ENCODE measurements at places on chromosomes 7 and 10.

GRCh38 chr7:37815671-37816371 is 32.6 kb upstream of the NME8 start:
- DNase-seq: no peak

GRCh38 chr7:157423886-157424565 is 87.2 kb downstream of the DNAJB6 start:
- no peak for DNase-seq

DNA sequence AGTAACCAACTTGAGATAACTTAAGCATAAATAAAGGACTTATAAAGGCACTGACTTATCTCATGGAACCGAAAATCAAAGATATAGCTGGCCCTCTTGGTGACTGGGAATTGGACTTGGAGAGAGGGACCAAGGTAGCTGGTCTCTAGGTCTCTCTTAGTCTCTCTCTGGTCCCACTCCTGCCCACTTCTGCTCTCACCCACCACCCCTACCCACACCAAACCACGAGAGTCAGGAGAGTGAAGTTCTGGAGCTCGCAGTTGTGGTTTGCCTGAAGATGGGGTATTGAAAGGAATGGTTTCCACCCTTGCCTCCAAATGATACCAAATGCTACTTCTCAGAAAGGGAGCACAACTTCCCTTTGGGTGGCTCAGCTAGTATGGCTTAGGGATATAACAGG is 216.3 kb downstream of the LRMDA start:
- no peak for DNase-seq

GRCh38 chr7:134957005-134957404 is 29.3 kb upstream of the AGBL3 start:
- no peak for DNase-seq

DNA sequence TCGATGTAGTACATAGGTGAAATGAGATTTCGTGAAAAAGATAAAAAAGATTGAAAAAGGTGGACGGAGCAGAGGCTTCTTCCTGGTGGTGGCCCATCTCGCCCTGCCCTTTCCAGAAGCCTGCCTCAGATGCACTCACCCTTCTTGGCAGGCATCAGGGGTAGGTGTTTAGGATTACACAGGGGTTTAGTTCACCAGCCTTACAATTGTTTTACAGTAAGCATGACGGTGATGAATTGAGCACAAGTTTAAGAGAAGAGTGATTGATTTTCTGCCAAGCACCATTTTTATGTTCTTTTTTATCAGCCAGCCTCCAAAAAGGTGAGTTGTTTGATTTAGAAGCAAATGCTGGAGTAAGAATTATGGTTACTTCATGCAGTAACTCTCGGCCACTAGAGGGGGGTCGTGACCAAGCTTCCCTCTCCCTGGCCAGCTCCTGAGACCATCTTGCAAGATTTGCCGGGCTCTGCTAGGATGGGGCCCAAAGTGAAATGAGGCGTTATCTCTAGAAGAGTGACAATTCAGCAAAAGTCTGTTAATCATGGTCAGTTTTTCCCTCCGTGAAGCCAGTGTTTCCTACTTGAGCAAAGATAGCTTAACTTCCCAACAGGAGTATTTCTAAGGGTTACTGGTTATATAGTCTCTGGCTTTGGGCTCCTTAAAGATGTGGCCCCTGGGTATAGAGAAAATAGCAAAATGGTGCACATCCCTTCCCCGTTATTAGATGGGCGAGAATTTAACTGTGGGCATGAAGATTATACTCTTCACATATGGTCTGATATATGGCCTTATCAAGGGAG is 228.8 kb downstream of the BMPER start:
- no peak for DNase-seq

GRCh38 chr10:80697926-80698325 is 160.2 kb downstream of the SH2D4B start:
- no peak for DNase-seq

DNA sequence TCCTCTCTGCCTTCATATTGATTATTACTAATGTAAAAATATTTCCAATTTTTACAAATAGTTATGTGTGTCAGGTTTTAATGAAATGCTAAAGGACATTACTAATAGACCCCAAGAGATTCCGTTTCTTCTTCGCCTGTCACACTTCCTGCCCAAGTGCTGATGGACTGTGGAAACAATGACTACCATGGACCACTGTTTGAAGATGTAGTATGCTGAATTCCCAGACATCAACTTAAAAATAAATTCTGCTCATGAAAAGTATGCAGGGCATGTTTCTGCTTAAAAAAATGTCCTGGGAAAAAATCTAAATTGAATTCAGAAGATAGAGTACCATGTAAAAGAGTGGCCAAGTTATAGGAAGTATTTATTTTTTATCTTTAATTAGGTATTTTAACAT is 52.1 kb downstream of the ST7 start:
- no peak for DNase-seq

DNA sequence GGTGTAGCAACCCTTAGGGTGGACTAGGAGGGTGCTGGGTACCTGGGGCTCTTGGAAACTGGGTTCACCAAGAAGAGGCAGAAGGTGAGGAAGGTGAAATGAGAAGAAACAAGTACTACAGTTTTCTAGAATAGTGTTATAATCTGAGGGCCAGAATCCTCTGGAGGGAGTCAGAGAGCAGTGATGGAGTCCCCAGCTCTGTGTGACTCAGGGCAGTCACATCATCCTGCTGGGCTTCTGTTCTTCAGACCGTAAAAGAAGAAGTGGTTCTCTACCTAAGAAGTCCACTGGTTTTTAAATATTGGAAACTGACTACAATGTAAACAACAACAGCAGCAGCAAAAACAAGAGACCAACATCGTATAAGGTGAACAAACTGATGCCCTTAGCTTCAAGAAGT is 197.3 kb downstream of the PRPF18 start:
- DNase-seq: no peak

DNA sequence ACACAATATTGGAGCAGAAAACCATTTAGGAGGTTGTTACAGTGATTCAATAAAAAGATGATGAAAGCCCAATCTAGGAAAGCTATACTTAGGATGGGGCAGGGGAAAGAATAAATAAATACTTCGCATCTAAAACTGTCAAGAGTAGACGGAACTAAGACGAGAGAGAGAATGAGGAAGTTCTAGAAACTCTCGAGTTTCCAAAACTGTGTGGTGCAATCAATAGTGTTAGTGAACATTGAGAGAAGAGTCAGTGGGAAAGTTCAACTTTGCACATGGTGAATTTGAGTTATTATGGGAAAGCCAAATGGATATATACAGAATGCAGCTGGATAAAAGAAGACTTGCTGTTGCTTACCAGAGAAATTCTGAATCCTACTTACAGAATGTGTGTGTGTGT is 133.8 kb upstream of the MEOX2 start:
- DNase-seq: no peak

DNA sequence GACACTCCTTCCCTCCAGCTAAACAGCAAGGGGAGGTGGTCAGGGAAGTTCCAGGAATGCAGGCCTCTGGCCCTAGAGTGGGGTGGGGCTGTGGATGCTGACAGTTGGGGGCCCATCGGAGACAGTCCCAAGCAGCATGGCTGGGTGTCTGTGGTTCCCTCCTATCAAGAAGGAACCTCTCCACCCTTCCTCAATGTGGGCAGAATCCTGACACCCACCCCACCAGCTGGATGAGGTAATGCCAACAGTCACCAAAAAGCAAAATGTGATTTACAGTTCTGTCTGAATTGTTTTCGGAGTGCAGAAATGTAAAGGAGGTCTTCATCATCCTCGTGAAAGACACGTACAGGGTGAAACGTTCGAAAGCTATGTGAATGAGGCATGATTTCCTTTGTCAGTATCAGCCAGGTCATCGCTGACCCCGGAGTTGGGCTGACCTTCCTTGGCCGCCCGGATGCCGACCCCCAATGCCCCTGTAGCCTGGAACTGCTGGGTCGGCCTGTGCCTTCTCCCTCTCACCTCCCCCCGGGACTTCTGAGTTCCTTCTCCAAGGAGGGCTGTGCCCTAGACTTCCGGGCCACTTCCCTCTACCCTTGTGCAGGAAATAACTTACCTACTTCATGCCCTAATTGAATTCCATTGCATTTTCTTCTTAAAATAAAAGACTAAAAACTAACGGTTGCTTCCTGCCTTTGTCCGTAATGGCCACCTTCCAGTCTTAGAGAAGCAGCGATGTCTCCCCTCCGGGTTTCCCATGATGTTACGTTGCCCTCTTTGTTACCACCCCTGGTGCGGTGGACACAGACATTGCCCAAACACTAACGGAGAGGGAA is 24.5 kb downstream of the FOXK1 start:
- no peak for DNase-seq

GRCh38 chr7:19522486-19522885 is 186.4 kb downstream of the POLR1F start:
- no peak for DNase-seq

DNA sequence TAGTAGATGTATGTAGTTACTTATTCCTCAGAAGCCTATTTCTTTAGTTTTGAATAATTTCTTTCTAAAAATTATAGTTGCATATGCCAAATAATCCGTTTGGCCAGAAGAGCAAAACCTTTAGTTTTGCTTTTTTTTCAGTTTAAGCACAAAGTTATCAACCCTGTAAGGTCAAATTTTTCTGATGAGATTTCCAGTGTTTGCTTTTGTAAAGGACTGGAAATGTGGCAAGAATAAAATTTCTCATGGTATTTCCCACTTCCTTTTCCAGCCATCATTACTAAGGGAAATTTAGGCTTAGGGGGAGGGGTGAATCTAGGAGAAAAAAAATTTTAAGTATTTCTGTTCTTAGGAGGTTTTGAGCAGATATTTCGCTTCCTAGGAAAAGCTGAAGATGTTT is 7.6 kb downstream of the CALD1 start:
- no peak for DNase-seq

DNA sequence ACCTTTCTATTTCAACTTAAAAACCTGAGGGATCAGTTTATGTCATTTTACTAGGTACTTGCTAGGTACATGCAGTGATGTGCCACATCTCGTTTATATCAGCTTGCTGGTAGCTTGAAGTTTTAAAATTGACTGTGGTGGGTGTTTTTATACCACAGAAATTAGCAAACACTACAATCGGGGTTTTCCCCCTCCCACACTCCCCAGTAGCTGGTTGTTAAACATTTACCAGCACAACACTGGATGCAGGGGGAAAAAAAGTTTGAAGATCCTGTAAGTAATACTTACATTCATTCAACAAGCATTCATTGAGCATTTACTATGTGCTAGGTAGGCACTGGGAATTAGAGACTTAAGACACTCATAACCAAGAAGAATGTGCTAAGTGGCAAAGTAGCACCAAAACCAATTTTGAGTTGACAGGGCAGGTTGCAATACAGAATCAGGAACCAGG is 32.6 kb downstream of the USP6NL start:
- no peak for DNase-seq

GRCh38 chr7:100516135-100516812 is 22.7 kb upstream of the AGFG2 start:
- no peak for DNase-seq

DNA sequence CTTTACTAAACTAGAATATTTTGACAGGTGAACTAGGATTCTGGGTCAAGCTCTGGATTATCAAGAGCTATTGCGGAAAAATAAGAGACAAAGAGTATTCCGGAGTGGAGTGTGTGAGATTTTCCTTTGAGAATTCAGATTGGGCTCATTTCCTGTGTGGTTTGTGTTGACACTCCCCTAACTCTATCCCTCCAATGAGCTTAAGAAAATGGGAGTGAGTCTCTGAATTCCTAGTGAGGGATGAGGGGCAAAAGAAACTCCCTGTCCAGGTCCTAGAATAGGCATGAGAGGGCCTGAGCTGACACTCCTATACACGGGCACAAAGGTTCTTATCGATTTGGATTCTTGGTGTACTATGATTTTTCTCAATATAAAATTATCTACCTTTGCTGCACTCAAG is 10.2 kb downstream of the KLF14 start:
- no peak for DNase-seq

- DNase-seq: no peak
These were observed 35.9 kb upstream of the GJD4 start for GRCh38 chr10:35569111-35569707.

GRCh38 chr7:41003611-41003940 is 699.3 kb downstream of the INHBA start:
- no peak for DNase-seq

DNA sequence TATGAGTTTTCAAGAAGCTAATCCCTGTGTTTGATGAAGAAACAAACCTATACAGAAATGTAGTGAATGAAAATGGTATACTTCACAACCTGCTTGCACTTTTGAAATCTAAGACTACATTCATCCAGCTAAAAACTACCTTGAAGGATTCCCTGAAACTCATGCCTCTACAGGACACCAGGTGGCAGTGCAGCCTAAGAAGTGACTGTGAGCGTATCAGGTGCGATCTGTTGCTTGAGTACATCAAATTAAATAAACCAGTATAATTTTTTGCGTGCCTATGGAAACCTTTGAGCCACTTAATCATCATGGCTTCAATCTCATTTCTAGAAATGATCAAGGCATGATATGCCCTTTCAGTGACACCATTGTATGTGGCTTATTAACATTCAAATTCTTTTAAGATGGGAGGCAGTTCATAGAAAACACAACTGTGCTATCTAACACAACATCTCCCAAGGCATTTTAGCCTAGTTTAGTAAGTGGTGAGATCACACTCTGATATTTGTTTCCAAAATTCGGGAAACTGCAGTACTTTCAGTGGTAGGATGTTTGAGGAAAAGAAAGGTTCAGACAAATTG is 57.4 kb downstream of the PPP1R17 start:
- no peak for DNase-seq

DNA sequence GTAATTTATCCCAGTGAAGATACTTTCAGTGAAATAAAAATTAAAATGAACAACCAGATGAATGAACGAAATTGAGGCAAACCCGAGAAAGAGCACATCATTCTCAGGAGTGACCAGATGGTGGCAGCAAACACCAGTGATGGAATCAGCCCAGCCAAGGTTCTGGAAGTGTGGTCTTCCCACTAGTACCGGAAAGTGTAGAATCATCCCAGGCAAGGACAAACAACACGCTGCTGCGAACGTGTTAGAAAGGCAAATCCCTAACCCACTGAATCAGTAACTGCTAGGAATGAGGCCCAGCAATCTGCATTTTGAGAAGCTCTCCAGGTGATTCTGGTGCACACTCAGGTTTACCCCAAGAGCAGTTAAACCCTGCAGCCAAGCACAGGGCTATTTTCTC is 15.5 kb upstream of the SLC18A3 start:
- no peak for DNase-seq

- DNase-seq: no peak
These were observed 1.1 kb upstream of the HPSE2 start for GRCh38 chr10:99236627-99237309.

GRCh38 chr10:70445718-70446657 is 4.5 kb upstream of the NODAL start:
- DNase-seq: no peak

Data from activated B cell treated with CpG ODN at 0.5 μM for 24 hours (primary cell).